ENCODE measurements at places on chromosomes 6 and 20.
A peak's percentile ranks its signal among the peaks of the same experiment; 100 is the strongest.

- no peak for DNase-seq
These were observed 6.0 kb downstream of the MMP9 start for GRCh38 chr20:46014517-46015396.

GRCh38 chr6:86683132-86683908 lies 254.0 kb upstream of the HTR1E start:
- no peak for DNase-seq

- DNase-seq, result no peak
These were observed 63.1 kb upstream of the KLHL31 start for GRCh38 chr6:53728570-53729194.

DNA sequence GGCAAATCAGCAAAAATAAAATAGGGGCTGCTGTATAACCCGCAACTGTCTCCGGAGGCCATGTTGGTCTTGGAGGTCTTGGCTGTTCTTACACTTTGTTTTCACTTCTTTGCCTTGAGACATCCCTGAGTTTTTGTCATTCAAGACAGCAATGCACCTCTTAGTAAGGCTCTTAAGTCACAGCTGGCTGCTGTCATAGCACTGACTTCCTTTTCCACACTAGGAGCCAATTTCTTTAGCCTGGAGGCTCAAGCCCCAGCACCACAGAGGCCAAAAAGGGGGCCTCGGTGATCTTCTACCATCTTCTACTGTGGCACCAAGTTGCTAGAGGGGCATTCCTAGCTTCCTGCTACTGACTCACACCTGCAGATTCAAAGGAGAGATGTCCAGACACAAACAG lies 536.3 kb downstream of the CDH26 start:
- no peak for DNase-seq

DNA sequence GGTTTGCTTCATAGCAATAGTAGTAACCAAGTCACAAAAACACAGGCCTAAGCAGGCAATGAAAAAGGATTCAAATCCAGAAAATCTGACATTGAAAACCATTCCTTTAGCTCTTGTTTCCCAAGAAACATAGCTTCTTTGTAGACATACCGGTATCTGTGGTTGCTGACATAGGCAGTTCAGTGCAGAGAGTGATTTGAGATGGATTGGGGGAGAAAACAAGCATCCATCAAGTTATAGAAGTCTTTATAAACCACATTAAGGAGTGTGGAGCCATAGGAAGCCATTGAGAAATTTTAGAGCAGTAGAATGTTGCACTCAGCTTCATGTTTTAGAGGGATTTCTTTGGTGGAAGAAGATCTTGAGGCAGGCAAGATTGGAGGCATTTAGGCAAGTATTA lies 91.2 kb upstream of the MARCKS start:
- no peak for DNase-seq

DNA sequence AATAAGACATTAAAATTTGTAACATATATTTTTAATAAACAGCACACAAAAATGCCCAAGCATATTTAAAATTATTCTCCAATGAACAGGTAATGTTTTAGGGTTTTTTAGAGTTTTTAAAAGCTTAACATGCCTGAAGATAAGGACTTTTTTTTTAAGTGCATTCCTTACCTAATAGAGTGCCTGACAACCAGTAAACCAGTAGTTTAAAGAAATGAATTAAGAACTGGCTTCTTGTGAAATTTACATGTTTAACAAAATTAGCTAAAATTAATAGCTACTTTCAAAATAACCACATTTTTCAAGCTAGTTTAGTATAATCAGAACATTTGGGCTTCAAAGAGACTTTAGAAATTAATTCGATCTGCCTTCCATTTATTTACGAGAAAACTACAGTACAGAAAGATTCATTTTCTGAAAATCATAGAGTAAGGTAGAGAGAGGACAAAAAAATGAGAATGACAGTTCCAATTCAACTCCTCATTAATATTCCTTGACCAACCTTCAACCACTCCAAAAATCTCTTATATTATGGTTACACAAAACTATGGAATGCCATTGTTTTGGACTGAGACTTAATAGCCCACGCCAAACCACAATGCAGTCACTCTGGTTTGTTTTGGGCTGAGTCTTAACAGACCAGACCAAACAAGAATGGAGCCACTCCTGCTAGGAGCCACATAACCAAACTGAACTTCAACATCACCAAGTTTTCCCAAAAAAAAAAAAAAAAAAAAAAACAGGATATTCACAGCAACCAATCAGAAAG lies 5.7 kb upstream of the PLN start:
- DNase-seq, result no peak

GRCh38 chr6:41494212-41495110 lies 51.7 kb upstream of the FOXP4 start:
- no peak for DNase-seq

- DNase-seq, result peak; percentile 15
These were observed 945 bp downstream of the TENT5A start for GRCh38 chr6:81751388-81752083.

DNA sequence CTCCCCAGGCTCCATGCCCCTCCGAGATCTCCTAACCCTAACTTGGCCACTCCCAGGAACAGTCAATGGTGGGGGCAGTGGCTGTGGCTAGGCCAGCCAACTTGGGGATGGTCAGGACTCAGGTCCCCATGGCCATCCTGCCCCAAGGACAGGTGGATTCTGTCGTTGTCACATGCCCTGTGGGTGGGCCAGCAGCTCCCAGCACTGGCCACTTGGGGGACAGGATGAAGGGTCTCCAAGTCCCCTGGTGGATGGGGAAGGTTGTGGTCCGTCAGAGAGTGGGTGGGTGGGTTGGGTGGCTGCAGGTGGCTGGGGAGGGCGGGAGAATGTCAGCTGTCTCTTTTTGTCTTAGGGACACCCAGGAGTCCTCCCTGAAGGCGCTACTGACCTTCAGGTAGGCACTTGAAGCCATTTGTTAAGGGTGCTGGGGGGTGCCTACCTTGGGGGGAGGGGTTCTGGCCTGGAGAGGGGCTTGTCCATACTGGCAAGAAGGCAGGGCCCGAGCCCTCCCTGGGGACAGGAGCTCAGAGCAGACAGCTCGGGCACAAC lies 5.5 kb downstream of the COL9A3 start:
- DNase-seq, result no peak

DNA sequence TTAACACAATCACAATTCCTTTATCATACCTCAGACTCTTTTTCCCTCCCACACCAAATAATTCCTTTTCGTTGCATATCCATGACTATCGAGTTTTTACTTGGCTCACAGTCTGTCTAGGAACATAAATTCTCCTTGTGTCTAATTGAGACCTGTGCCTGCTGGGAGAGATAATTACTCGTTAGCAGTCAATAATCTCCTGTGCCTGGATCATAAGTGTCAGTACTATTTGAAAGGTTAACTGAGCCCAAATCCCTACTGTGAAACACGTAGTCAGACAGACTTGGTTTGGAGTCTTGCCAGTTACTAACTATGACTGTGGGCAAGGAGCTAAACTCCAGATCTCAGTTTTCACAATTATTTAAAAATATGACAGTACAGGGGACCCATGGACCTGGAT lies 5.7 kb upstream of the CTNNBL1 start:
- DNase-seq, result no peak

- DNase-seq, result no peak
These were observed 194.9 kb downstream of the KIF6 start for GRCh38 chr6:39530201-39530759.

DNA sequence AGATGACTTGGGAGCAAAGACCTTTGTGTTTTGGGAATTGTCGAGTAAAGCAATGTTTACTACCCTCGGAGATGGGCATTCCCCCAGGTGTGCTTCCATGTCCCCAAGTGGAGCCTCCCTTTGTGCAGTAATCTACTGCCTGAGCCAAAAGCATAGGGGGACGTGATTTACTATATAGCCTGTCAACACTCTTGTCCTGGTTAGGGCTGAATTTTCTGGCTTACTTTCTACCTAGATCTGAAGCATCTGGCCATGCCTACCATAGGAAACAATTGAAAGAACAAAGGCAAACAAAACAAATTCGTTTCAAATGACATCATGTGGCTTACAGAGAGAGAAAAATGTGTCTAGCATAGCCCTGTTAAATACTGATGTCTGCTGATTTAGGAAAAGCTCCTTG lies 350.6 kb downstream of the SAMD5 start:
- no peak for DNase-seq

GRCh38 chr20:3452136-3452535 lies 18.7 kb upstream of the ATRN start:
- DNase-seq, result no peak

GRCh38 chr20:50285376-50286173 lies 94.9 kb downstream of the CEBPB start:
- no peak for DNase-seq

DNA sequence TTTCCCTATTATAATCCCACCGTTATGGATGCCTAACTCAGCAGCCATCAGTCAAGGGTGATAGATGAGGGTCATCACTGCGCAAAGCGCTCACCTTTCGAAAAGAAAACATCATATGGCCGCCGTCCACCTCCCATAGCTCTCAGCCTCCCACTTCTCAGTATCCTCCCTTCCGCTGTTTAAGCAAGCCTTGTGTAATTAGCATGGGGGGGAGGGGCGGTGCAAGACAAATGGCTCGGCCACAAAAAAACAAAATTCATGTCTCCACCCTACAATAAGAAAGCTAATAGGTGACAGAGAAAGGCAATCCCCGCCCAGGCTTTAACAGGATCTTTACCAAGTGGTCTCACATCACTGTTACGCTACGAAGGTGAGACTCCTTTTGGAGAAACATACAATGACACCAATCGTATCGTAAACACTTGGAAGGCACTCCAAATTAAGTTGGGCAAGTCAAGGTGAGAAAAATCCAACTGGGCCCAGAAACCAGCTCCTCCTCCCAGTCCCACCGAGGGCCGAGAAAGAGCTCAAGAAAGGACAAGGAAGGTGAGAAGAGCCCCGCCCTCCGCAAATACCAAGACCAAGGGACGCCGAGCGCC lies 645 bp downstream of the DDX39B start:
- DNase-seq, result no peak

- DNase-seq, result no peak
These were observed 106.4 kb downstream of the JARID2 start for GRCh38 chr6:15352220-15352619.

- DNase-seq, result no peak
These were observed 18.5 kb upstream of the IL17F start for GRCh38 chr6:52262620-52263344.

DNA sequence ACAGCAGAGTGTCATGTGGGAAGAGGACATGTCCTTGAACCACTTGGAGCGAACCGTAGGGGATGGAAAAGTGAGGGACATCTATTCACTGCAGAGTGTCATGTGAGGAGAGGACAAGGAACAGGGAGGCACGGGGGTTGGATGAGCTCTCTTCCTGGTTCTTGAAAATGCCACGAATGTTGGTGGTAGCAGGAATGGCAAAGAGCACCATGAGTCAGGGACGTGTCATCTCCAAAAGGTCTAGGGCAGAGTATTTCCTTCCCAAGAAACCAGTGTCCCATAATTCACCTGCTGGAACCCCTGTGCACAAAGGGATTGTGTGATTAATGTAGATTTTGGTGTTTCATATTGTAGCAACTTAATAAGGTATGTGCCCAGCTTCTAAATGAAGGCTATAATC lies 136.8 kb downstream of the BFSP1 start:
- no peak for DNase-seq

GRCh38 chr6:25866011-25866410 lies 8.0 kb downstream of the SLC17A3 start:
- DNase-seq, result no peak

- no peak for DNase-seq
These were observed 811.5 kb downstream of the TENT5A start for GRCh38 chr6:80940976-80941375.

- DNase-seq, result peak; percentile 61
These were observed 38.8 kb downstream of the SRC start for GRCh38 chr20:37384683-37385174.

DNA sequence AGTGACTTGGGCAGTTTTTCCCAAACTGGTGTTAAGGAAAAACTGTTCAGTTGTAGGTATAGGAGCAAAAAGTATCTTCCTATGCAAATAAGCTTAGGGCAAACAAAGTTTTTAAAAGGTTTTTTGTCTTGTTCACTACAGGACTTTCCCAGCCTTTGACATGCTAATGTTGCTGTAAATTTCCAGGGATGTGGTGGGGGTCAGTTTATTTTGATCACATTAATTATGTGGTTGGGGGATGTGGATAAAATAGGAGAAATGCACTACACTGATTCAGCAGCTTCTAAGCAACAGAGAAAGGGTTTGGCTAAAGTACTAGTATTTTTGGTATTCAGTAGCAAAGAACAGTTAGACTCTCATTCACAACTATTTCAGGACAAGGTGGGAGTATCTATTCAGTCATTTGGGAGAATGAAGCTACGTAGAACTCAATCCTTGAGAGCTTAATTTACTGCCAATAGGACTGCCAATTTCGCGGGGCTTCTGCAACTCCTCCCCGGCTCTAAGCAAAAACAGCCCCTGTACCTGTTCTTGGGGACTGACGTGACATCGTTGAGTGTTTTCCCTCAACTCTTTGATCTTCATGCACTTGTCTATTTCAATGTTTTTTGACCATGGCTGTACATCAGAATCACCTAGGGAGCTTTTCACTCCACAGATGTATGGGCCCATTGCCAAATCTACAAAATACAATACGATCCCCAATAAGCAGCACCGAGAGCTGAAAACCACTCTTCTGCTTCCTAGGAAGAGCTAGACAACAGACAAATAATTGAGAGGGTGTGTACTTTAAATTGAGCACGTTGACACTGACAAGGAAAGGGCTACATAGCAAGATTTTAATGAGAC lies 94.8 kb upstream of the NHSL1 start:
- no peak for DNase-seq

DNA sequence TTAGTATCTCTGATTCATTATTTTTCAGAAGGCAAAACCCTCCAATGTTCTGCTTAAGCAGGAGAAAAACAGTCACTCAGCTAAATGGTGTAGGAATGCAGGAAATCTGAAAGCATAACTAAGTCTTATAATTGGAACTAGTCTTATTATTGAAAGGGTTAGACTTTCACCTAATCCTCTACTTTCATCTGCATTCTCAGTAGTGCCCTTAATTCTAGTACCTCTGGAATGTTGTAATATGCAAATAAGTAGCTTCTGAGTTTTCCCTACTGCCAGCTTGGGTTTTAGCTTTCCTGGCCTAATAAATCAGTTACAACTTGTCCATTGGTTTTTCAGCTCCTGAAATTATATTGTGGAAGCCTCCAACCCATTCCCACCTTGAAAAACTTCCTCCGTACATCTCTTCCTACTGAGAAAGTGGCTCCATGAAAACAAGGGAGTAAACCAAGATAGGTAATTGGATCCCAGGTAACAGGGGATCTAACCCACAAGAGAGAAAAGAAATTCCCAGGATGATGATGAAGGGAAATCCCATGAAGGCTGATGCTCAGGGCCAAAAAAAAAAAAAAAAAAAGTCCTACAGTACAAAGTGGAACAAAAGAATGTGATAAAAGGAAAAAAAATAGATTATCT lies 147.0 kb downstream of the TBC1D32 start:
- DNase-seq, result no peak

DNA sequence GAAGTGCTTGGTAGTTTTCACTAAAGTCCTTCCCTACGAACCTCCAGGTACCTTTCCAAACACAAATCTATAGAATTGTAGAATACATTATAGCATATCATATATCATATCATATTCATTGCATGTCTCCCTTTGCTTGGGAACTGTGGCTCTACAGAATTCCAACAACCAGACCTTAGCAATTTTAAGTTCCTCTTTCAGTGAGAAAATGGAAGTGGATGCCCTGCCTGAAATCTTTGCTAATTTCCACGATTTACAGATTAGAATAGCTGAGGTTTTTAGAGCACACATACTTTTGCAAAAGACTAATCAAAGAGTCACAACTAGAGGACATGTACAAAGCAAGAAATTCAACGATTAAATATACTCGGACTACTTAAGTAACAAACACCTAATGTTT lies 78.6 kb downstream of the TNFRSF21 start:
- no peak for DNase-seq

All from H54 (cell line).